ENCODE measurements at places on chromosomes 13 and 19. TPM values are rescaled to one million over a fixed set of nuclear protein-coding genes. Genes with fewer than 3 reads are reported as not detected.

RNF17 gene
- not detected for total RNA-seq

BIVM gene
- 11.3 TPM for total RNA-seq

ZNF490 gene
- 5.8 TPM for total RNA-seq

ZNF547 gene
- total RNA-seq = 1.4 TPM

MTUS2 gene
- 0.02 TPM for total RNA-seq

OR7A5 gene
- not detected for total RNA-seq

PRSS57 gene
- not detected for total RNA-seq

ZNF723 gene
- total RNA-seq = not detected

CERS4 gene
- 26.0 TPM for total RNA-seq

ANKLE1 gene
- 14.8 TPM for total RNA-seq

PPP1R37 gene
- 32.7 TPM for total RNA-seq

LILRA1 gene
- not detected for total RNA-seq

GMIP gene
- total RNA-seq = 16.3 TPM

CACNG8 gene
- 0.93 TPM for total RNA-seq

ZGLP1 gene
- 5.0 TPM for total RNA-seq

MZT1 gene
- 19.0 TPM for total RNA-seq

ALOX5AP gene
- total RNA-seq = not detected

FREM2 gene
- 0.05 TPM for total RNA-seq

ZNF229 gene
- not detected for total RNA-seq

DPY19L3 gene
- 14.5 TPM for total RNA-seq

LYL1 gene
- 2.6 TPM for total RNA-seq

RFPL4AL1 gene
- not detected for total RNA-seq

IGFL3 gene
- total RNA-seq = not detected

NLRP11 gene
- total RNA-seq = 0.86 TPM

SYT5 gene
- total RNA-seq = 2.3 TPM

RXFP2 gene
- total RNA-seq = not detected

PGLYRP2 gene
- not detected for total RNA-seq

CACNA1A gene
- 7.5 TPM for total RNA-seq

SERP2 gene
- not detected for total RNA-seq

FUT1 gene
- 14.1 TPM for total RNA-seq

RYR1 gene
- 4.1 TPM for total RNA-seq

CPAMD8 gene
- 0.20 TPM for total RNA-seq

LILRA6 gene
- not detected for total RNA-seq

GPR12 gene
- total RNA-seq = not detected

LPAR2 gene
- total RNA-seq = 28.2 TPM

NCR1 gene
- not detected for total RNA-seq

ATP8B3 gene
- 17.0 TPM for total RNA-seq

LRG1 gene
- 1.3 TPM for total RNA-seq

ZNF577 gene
- 5.8 TPM for total RNA-seq

ZNF98 gene
- not detected for total RNA-seq

OR7D2 gene
- 0.07 TPM for total RNA-seq

WTIP gene
- total RNA-seq = 8.4 TPM

PDE4C gene
- total RNA-seq = 1.5 TPM

KLK2 gene
- not detected for total RNA-seq

ZNF99 gene
- not detected for total RNA-seq

PSG2 gene
- total RNA-seq = not detected

ICAM5 gene
- total RNA-seq = 53.9 TPM

NOTCH3 gene
- 39.4 TPM for total RNA-seq

TYROBP gene
- 0.49 TPM for total RNA-seq

NLRP9 gene
- total RNA-seq = not detected

CYP2F1 gene
- not detected for total RNA-seq
